Caki2 (cell line): ENCODE measurements at places on chromosomes 2 and 18. TPM values are rescaled to one million over a fixed set of nuclear protein-coding genes. Genes with fewer than 3 reads are reported as not detected.

GRCh38 chr2:38152035-38152434 is 76.1 kb upstream of the CYP1B1 start:
- no peak for DNase-seq

DNA sequence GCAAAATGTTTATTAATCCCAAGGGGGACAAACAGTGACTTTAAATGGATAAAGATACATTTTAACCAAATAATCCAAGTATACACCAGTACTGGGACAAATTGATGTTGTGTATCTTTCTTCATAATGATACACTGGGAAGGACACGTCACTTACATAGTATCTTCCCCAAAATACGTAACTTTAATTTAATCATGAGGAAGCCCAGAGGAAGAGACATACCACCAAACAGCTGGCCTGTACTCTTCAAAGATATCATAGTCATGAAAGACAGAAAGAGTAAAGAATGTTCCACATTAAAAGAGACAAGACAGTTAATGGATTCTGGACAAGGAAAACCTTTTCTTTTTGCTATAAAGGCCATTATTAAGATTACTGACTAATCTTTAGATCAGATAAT is 37.1 kb downstream of the AGFG1 start:
- no peak for DNase-seq

DNA sequence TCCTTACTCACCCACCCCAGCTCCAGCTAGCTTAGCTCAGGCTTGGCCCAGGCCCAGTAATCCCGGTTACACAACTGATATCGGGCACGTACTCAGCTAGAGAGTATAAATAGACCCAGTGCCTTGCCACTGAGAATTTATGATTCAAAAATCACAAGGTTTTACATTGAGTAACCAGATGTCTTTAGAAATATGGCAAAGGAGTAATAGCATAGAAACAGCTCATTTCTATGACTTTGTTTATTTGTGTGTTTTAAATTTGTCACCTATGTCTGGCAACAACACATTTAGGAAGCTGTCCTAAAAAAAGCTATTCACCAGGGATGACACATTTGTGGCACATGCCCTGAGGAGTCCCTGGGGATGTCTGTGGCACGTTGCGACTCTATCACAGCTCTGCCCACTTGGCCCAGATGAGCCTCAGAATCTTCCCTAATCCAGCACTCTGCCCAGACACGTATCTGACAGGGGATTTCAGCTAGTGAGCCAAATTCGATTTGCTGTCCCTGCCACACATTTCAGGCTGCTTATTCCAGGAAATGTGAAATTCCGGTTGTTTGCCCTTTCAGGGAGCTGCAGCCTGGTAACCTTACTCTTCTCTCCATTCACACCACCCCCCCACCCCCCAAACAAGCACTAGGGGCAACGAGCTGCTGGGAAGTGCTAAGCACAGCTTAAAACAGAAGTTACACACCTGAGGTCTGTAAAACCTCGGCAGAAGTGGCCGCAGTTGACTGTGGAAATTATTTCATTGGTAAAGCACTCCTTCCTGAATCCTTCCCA is 85.4 kb upstream of the ZCCHC2 start:
- DNase-seq, result no peak

The CDH2 gene
- total RNA-seq, result 82.4 and 83.5 TPM in 2 replicates

The C18orf54 gene
- 5.6 and 23.0 TPM in 2 replicates for total RNA-seq

The KLHL41 gene
- total RNA-seq, result not detected in 2 replicates

The ANKRD30B gene
- total RNA-seq, result not detected in 2 replicates
